Stimulated activated CD4-positive, alpha-beta T cell treated with anti-CD3 and anti-CD28 coated beads, TNF-alpha, amount 100 ng/mL, for 24 hours (primary cell): ENCODE measurements at places on chromosomes 1 and 21.

- DNase-seq, result no peak
Observed at GRCh38 chr1:67611846-67612245, 73.2 kb upstream of the GADD45A start.

GRCh38 chr1:21165646-21166045, 11.1 kb downstream of the EIF4G3 start:
- DNase-seq, result no peak

DNA sequence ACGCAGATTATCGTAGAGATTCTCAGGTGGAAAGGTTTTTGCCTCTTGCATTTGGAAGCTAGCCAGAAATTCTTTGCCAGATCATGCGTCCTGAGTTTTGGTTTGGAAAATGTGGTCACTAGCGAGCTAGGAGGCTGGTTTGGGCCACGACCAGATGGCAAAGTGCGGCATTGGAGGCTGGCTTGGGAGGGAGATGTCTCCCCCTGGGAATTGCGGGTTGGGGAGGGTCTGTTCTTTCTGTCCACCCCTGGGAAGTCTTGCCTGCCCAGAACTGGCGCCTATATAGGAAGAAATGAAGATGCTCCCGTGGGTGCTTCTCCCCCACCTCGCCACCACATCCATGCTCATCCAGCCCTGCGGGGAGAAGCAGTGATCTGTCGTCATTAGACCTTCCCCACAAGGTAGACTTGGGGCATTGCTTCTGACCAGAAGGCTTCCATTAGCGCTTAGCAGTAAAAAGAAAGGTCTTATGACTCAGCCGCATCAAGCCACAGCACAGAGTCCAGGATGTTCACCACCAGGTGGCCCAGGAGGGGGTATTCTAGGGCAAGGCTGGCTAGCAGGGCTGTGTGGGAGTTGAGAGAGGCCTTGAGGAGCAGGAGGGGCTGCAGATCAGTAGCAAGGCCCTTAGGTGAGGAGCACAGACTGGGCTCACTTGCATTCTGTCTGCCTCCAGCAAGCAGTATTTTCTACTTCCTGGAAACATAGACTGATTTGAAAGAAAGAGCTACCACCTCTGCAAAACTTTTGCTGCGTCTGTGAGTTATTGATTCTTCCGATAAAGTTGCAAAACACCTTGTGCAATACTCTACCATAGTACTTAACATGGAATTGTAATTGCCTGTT, 1.5 kb upstream of the PTP4A2 start:
- DNase-seq, result peak; percentile 58

DNA sequence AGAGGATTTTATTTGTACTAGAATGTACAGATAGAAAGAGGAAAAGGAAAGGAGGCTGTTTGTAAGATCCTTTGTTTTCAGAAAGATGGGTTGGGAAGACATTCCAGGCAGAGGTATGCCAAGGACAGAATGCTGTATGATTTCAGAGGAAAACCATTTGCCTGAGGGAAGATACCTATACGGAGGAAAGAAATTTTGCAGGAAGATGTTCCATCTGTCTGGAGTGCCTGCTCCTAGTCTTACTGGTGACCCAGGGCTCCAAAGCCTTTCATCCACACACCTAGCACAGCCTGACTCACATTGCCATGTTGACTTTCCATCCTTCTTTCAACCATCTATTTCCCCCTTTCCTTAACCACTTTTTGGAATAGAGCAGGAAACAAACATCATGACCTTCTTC, 18.2 kb downstream of the SAMD13 start:
- DNase-seq, result no peak

GRCh38 chr21:31514598-31514997, 144.9 kb upstream of the SOD1 start:
- no peak for DNase-seq

- DNase-seq, result no peak
Observed at GRCh38 chr1:58397187-58397820, 149.2 kb downstream of the OMA1 start.

DNA sequence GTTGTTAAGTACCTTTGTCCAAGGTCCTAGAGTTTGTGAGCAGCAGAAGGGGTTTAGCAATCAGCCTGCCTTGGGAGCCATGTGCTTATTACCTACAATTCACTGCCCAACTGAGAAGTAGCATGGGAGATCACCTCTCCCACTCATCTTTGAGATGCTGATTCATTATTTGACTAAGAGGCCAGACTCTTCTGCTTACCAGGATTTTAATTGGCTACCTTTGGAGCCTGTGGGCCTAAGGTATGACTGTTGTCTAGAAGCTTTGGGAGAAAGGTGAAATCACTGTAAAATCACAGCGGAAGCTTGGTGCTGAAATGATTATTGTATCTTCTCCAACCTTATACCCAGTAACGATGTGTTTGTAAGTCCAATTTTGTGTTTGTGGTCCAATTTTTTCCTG, 213.4 kb downstream of the ST6GALNAC3 start:
- DNase-seq, result no peak

GRCh38 chr1:27592232-27592930, 11.6 kb downstream of the AHDC1 start:
- no peak for DNase-seq

DNA sequence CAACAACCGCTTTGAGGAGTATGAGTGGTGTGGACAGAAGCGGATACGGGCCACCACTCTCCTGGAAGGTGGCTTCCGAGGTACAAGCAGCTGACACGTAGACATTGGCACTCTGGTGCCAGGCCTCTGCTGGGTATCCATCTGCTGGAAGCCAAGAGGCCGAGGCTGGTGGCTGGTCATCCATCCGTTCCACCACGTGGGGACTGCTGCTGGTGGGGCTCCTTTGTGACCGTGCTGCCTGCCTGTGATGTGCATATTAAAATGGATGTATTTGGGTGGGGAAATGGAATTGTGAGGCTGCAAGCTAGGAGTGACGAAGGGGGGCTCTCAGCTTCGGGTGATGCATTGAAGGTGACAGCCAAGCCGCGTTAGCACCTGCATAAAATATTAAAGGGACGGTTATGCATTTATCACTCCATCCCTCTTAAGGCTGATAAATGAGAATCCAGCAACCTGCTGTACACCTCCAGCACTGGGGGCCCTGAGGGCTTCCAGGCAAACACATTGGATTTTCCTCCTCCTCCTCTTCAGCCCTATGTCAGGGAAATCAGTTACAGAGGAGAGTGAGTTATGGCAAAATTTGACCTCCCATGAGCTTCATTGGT, 38.1 kb downstream of the TMEM53 start:
- no peak for DNase-seq

DNA sequence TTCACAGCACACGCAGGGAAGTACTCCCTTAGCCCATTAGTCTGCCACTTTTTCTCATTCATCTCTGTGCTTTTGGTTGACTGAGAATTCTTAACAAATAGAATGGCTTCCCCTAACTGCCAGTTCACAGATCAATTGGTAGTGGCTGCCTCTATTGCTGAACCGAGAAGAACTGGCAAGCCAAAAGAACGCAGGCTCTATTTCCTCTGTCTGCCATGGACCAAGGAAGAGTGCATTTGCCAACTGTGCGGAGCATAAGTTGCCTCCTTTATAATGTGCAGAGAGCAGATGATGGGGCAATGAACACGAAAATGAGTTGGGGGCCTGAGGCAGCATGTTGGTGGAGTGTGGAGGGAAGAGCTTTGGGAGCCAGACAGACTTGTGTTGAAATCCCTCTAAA, 483.1 kb upstream of the CAMK1G start:
- no peak for DNase-seq

- no peak for DNase-seq
Observed at GRCh38 chr1:119220991-119221390, 80.5 kb upstream of the WARS2 start.

GRCh38 chr1:81165963-81166362, 634.8 kb upstream of the ADGRL2 start:
- DNase-seq, result no peak

DNA sequence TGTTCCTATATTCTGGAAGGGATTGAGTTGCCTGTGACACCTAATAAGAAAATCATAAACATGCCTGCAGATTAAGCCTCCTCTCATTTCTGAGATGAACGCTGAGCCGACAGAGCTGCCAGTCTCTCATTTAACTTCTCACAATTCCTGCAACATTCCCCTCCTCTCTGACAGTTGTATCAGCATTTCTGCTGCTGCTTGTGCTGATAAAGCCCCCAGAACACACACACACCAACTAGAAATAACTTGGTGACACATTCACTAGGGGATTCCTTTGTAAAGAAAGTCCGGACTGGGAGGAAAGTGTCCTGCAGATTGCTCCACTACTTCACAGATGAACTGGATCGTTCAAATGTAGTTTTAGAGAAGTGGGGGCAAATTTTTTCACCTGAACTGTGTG, 437.3 kb downstream of the PLA2G4A start:
- DNase-seq, result no peak

DNA sequence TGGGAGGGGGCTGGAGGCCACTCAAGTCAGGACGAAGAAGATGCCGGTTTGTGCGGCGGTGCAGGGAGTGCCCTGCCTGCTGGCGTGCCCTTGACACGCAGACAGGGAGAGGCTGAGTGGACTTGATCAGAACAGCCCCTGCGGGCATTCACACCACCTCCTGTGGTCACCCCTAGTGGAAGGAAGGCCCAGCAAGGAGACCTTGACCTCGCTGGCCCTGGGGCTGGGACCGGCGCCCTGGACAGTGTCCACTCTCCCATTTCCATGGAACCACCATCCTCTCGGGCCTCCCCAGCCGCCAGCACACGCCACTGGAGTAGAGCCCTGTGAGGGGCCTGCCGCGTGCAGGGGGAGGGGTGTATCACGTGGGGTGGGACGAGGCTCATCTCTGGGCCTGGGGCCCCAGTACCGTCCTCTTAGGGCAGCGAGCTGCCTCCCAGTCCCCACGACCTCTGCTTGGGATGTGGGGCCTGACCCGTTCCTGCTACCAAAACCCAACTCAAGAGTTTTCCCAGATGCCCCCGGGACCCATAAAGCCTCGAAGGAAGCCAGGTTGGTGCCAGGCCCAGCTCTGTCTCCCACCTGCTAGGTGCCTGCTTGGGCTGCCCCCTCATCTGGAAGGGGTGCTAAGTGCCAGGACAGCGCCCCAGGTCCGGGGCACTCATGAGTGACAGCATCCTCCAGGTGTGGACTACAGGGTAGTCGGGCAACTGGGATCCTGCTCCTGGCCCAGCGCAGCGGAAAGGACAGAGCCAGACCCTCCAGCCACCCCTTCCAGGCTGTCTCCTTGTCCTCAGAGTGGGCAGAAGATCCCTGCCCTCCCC, 62.8 kb downstream of the SLX9 start:
- DNase-seq, result no peak

DNA sequence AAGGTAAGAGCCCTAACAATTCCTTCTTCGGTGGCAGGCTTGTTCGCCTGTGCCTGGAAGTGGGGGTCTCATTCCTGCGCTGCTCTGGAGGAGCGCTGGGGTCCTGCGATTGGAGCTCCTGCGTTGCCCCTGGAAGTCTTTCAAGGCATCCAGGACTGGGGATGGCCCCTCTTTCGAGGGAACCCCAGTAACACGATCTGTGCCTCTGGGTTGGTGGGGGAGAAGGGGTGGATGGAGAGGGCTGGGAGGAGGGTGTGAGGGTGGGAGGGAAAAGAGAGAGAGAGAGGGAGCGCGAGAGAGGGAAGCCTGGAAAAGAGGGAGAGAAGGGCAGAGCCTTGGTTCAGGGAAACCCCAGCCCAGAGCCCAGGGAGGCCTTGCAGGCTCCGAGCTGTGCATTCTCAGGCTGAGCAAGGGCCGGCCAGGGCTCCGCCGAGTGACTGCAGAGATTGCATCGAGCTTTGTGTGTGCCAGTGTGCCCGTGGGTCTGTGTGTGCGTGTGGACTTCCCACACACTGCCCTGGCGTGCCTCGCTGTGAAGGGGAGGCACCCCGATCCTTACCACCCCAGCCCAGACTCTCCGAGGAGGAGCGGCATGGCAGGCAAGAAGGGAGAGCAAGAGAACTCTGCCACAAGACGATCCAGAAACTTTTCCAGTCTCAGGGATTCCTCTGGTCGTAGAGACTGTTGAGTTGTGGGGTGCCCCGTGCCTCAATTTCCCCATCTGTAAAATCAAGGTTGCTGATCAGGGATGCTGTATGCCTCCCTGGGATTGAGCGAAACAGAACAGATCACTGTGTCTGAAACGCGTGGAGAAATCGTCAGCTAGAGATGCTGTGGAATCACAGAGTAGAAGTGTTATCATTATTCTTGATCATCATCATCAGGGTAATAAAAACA, 619 bp downstream of the BCL9 start:
- DNase-seq, result no peak

DNA sequence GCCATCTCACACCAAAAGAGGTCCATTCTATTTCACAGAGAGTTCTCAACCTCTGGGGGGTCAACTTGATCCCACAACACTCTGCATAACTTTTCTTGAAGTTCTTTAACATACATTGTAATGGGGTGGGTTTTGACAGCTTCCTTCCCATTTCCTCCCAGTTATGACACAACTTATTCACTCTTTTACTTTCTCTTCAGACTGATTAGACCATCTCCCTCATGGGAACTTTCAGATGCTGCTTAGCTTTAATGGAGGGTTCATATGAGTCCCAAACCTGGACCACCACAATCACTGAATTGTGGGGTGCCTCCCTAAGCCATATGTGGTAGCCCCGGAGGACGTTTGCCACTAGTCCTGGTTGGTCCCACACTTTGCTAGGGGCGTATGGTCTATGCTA, 28.3 kb upstream of the KCNJ15 start:
- no peak for DNase-seq

DNA sequence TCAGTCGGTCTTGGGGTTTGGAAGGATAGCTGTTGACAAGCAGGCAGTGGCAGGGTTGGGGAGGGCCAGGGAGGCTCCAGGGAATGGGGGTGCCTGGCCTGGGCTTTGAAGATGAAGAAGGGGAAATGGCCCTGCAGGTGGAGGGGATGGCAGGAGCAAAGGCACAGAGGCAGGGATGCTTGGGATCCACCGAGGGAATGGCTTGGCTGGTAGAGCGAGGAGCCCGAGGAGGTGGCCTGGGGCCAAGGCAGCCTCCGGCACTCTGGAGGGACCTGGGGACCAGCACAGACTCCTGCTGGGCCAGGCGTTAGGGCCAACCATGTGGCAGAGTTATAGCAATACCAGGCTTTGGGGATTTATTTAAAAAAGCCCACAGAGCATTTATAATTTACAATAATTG, 62.9 kb upstream of the EDN2 start:
- no peak for DNase-seq

- peak; percentile 8 for DNase-seq
Observed at GRCh38 chr21:41678924-41679318, 87.9 kb downstream of the RIPK4 start.

DNA sequence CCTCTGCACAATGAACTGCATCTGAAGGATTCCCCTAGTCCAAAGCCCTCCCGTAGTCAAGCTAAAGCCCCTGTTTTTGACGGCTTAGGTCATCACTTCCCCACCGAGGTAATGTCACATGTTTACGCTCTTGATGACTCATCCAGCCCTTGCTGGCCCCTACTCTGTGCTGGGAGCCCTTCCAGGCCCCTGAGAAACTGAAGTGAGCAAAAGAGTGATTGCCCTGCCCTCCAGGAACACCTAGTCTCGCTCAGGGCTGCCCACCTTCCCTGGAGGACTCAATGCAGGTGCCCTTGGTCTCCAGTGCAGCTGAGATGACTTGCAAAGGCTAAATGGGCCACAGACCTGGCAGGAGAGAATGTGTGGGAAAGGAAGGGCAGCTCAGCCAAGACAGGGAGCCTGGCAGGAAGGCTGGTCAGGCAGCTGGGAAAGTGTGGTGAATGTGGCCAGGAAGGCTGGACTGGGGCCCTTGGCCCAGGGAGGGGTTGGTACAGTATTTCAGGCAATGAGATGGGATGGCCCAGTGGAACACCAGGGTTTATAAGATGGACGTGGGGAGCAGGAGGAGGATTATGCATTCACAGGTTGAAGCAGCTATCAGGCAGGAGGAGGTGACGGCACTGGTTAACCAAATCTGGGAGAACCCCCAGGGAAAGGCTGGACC, 345.6 kb downstream of the NPHP4 start:
- no peak for DNase-seq

- DNase-seq, result no peak
Observed at GRCh38 chr21:45379171-45379900, 25.6 kb upstream of the COL18A1 start.

GRCh38 chr21:16308269-16308668, 578.5 kb downstream of the USP25 start:
- DNase-seq, result no peak
